ENCODE measurements at places on chromosomes 1 and 21. TPM values are rescaled to one million over a fixed set of nuclear protein-coding genes. Genes with fewer than 3 reads are reported as not detected.

Gene TCP10L
- 3.2 TPM for total RNA-seq

Gene PLA2G4A
- 1.00 TPM for total RNA-seq

DNA sequence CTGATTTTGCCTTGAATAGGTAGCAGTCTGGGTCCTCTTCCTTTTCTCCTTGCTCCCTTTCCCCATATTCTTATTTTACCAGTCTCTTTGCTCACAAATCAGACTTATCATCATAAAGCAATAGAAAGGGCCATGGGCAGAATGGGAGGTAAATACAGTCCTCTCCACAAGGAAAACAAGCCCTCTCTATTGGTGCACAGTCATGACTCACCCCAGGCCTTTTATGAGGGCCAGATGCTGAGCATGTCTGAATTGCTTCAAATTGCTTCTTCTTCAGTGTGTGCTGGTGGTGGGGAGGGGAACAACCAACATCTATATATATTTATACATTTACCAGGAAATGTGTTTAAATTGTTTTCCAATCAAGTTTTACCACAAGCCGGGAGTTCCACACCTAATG lies 75.2 kb downstream of the GFI1 start:
- DNase-seq, result no peak

GRCh38 chr1:78617615-78618026 lies 2.6 kb upstream of the IFI44L start:
- peak; percentile 27 for DNase-seq

DNA sequence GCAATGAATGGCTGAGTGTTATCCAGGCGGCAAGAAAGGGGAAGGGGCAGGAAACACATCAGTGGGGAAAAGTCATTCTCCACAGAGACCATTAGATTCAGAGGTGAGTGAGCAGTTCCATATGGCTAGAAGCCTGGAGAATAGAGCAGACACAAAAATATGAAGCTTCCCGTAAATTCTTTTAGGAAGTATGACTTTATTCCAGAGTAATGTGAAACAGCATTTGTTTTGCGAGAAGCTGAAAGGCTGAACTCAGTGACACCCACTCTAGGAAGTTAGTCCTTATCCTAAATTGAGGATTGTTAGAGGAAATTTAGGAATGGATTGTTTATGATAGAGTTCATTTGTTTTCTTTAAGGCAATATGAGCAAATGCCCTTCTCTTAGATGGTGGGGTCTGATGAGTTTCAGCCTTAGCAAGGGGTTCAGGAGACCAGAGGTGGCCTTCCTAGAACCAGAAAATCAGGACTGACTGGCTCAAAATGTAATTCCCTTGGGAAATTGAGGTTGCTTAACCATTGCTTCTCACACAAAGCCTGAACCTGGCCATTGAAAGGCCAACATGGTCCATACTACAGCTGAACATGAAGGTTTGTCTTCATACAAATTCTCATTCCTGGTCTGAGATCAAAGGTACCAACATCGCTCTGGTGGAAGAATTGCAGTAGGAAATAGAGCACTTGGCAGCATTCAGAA lies 167.5 kb downstream of the TPR start:
- no peak for DNase-seq

- no peak for DNase-seq
Observed at GRCh38 chr1:31423418-31423947, 10.5 kb downstream of the SERINC2 start.

DNA sequence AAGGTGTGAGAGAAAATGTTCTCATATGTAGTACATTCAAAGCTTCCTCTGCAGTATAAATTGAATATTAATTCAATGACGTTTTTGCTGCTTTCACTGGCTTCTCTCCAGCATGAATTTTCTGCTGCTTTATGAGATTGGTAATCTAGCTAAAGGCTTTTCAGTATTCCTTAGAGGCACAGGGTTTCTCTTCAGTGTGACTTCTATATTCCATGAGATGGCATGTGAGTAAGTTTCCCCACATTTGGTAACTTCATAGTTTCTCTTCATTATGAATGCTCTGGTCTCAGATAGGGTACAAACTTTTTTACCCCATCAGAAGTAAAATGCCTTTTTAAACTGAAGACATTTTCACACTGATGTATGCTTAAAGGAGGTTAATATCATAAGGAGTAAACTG lies 10.4 kb upstream of the KLF18 start:
- DNase-seq, result no peak

DNA sequence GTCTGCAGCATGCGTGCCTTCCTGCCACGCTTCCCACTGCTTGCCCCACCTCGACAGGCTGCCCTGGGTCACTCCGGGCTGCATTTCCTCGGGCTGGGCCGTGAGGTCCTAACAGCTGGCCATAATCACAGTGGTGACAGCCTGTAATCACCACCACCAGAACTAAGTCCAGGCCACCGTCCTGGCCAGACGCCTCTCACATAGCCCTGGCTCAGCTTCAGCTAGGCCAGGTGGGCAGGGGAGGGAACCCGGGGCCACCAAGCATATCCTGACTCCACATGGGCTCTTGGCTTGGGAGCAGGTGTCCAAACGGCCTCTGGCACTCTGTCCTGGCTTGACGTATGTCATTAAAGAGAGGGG lies 229.5 kb downstream of the TRABD2B start:
- DNase-seq, result no peak

Gene IFNLR1
- total RNA-seq, result 21.2 TPM

- no peak for DNase-seq
Observed at GRCh38 chr1:228096416-228097332, 6.5 kb downstream of the C1orf35 start.

DNA sequence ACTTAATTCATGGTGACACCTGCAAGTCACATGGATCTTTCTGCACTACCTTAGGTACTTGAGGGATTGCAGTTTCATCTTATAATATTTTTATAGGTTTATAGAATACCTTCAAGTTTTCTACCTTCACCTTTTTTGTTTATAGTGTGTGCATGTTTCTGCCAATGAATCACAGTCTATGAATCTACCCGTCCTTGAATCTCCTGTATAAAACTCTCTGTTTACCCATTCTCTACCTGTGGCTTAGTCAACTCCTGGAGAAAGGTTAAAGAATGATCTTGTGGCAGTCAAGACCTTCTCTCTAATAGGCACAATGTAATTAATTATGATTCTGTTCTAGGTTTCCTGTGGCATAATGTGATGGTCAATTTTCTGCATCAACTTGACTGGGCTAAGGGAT lies 3.2 kb upstream of the GSTM2 start:
- no peak for DNase-seq

Gene NBL1
- total RNA-seq, result 10.5 TPM

GRCh38 chr1:50920409-50920808 lies 39.7 kb downstream of the FAF1 start:
- DNase-seq, result no peak

GRCh38 chr21:45607021-45607908 lies 36.3 kb upstream of the PCBP3 start:
- DNase-seq, result no peak

Gene ABL2
- total RNA-seq, result 23.7 TPM

DNA sequence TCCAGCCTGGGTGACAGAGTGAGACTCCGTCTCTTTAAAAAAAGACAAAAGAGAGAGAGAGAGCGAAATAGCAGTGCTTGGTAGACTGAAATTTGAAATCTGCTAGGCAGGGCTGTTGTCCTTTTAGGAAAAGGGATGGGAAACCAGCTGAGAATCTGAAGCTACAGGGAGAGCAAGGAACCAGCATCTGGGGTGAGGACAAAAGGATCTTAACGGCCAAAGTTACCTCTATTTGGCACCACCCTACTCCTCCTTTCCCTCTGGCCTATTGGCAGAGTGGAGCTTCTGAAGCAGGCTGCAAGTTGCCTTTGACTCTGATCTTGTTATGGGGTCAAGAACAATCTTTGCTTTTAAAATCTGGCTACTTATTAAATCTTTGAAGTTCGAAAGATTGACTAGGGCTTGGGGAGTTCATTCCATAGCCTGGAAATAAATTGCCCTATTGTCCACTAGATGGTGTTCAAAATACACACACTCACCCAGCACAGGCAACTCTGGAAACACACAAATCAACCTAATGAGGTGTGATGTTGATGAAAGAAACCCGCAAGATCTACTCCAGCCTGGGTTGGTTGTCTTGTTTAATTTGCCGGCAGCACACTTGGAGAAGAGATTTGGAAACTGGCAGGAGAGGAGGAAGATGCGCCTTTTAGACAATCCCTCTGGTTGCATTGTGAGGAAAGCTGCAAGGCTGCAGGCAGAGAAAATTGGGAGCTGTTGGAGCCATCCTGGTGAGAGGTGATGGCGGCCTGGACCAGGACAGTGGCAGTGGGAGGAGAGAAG lies 16.5 kb upstream of the PARP1 start:
- no peak for DNase-seq

- DNase-seq, result no peak
Observed at GRCh38 chr1:100134872-100135271, 1.9 kb downstream of the TRMT13 start.

GRCh38 chr1:245768596-245768995 lies 613.8 kb downstream of the KIF26B start:
- DNase-seq, result no peak

DNA sequence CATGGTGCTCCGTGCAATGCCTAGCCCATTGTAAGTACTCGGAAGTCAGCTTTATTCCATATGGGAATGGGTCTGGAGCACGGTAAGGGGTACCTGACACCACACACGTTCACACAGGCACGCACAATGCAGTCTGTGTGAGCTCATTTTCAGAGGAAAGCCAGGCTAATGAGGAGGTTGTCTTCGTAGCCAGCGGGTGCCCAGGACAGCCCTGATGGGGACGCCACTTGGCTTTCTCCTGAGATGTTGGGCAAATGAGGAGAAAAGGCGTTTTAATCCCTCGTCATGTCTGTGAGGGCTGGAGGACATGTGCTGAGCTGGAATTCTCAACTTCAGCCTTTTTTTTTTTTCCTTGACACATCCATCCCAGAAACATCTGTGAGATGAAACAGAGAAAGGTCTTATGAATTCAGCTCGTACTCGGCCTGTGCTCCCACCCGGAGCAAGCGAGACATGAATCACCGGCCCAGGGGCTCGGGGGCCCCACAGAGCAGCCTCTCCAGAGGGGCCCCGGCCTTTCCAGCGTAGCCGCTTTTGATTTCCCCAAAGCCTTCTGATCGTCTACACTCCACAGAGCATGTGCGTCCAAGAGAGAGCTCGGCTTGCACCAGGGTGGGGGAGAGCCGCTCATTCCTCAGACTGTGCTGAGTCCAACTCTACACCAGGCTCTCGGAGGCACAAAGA lies 125.1 kb downstream of the EPHB2 start:
- no peak for DNase-seq

- no peak for DNase-seq
Observed at GRCh38 chr1:13801232-13801631, 101.2 kb downstream of the PRDM2 start.

DNA sequence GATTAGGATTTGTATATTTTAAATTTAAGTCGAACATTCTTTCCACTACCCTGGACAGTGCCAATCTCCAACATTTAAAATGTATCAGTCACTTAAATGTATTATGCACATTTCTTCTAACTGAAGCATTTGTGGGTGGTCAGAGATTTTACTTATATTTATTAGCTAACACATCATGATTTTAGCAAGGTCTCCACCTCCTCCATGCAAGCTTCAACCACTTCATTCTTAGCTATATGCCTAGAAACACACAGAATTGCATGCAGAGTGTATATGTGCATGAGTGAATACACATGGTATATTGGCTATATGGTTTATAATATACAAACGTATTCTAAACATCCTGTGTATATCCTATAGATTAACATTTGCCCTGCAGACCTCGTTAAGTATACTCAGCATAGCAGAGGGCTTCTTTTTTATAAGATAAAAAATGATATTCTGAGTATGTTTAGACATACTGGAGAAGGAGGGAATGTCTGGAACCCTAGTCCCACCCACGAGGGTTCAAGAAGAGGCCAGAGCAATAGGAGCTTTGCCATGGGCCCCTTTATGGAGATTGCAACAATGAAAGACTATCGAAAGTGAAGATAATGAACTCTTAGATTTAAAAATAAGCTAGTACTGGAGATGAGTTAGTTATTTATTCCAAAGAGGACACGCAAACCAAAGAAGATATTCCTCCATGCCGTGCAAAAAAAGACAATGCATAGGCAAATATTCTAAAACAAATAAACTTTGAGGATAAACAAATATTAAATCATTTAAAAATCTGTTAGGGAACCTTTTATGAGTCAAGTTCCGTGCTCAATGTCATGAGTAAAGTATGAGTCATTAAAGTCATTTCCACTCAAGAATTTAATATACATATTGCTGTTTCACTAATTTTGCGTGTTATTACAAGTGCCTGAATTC lies 480.4 kb downstream of the SIPA1L2 start:
- no peak for DNase-seq

DNA sequence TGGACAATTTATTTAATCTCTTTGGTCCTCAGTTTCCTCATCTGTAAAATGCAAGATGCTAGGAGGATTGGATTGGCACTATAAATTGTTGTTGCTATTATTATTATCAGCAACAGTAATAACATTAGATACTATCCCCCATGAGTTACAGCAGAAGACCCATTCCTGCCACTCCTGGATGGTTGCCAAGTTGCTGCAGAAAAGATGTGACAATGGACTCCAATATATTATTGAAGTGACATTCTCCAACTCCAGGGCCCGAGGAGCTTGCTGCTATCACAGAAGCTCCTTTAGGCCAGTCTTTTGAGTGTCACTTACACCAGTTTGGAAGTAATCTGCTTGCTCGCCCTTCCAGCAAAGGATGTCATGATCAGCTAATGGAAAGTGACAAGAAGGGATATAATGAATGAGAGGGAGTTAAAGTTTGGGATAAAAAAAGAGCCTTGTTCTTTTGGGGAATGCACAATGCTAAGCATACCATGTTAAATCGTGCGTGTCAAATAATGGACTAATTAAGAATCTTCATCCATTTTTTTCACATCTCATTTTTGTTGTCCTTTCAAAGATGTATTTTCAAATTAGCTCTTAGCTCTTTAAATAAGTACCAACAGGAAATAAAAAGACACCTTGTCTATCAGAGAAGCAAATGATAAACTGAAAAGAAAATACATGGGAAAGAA lies 19.5 kb upstream of the PROX1 start:
- DNase-seq, result no peak

Gene GNG4
- 19.6 TPM for total RNA-seq

Gene LCE1B
- total RNA-seq, result not detected

DNA sequence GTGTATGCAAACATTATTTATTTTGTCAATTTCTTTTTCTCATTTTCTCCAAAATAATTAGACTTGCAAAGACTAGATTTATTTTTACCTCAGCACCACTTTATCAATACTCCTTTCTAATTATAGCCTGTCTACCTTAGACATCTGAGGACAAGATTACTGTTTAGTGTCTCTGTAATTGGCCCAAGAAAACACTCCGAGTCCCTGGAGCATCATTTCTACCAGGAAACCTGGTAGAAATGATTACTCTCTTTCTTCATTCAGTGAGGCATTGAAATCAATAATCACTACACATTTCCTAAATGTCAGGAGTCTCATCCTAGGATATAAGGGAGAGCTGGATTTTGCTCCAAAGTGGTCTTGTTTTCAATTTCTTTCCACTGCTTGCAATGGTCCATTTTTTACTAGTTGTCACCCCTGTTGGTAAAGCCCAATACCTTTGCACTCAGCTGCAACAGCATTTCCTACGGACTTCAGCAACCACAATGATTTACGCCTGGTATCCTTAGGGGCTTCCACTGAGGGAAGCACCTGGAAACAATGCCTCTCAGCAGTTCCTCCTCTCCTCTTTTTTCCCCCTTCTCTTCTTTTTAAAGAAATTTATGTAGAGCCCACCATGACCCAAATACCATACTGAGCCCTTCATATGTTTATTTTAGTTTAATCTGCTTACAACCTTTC lies 64.6 kb downstream of the GRIK1 start:
- no peak for DNase-seq

Gene PLA2G2D
- total RNA-seq, result not detected
